Astrocyte of the spinal cord (primary cell): ENCODE measurements at places on chromosomes 13 and 19.

DNA sequence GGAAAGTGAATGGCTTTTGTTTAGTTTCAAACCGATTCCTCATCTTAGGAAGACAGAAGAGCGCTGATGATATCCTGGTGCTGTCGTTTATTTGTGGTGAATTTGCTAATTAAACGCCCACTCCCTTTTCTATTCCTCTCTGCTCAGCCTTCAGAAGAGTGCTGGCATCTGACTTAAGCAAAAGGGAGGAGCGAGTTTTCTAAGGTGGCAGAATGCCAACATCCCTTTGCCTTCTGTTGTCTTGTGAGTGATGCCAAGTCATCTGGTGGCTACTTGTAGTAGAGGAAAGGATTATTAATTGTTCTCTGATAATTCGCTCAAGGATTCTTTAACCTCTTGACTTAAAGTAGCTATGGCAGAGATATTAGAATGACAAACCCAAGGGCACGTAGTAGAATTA is 68.1 kb downstream of the ERCC5 start:
- peak; percentile 39 for DNase-seq

- no peak for DNase-seq
Observed at GRCh38 chr13:38346764-38347163, 2.9 kb upstream of the UFM1 start.

DNA sequence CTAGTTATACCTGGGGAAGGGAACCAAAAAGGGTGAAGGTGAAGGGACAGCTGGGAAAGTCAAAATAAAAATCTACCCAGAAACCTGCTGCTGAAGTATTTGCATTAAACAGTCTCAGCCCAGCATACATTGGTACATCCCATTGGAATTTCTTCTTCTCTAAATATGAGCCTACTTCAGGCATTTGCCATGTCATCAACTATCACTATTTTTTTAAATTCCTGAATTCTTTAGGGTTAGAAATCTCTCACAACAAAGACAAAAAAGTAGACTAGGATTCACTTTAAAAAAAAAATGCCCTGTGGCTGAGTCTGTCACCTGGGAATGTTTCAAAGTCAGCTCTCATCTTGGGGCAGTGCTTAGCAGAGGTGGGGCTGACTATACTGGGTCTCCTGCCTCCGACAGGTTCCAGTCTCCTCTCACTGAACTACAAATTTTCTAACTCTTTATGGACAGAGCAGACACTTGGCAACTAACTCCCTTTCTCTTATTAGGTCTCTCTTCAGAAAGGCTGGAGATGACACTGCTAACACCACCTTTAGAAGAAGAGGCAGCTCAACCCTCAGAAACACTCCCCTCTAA is 141.2 kb downstream of the LHFPL6 start:
- DNase-seq, result no peak

- DNase-seq, result peak; percentile 21
Observed at GRCh38 chr13:75071395-75071794, 410.6 kb downstream of the TBC1D4 start.

- peak; percentile 55 for DNase-seq
Observed at GRCh38 chr13:73000027-73000674, 58.7 kb upstream of the KLF5 start.

DNA sequence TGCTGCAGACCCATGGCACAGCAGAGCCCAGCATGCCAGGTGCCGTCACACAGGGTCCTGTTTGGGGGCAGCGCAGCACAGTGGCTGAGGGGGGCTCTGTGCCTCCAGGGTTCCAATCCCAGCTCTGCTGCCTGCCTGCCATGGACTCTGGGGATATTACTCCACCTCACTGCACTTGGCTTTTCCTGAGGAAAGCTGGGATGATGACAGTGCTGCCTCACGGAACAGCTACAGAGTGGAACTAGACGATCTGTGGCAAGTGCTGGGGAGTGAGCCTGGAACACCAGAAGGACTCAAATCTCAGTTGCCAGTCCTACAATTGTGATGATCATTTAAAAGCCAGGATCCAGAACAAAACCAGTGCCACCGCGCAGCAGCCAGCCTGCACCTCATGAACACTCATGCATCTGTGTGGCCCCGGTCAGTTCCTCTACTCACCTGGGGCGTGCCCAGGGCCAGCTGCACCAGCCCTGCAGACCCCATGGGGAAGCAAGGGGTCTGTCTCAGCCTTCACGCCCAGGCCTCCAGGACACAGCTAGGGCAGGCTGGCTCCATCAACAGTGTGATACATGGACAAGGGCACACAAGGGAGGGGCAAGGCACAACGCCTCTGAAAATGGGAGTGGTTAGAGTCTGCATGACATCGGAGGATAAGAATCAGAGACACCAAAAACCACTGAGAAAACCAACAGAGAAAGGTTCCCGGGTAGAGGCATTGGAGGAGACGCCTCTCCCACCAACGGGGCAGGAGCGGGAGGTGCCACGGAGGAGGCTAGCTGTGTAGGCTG is 55.2 kb downstream of the ATP7B start:
- DNase-seq, result no peak

- no peak for DNase-seq
Observed at GRCh38 chr19:19742773-19743172, 9.9 kb upstream of the ZNF14 start.
